ENCODE measurements at places on chromosomes 11 and 22.

- DNase-seq: peak; percentile 45
Observed at GRCh38 chr22:20080776-20081654, 974 bp downstream of the DGCR8 start.

DNA sequence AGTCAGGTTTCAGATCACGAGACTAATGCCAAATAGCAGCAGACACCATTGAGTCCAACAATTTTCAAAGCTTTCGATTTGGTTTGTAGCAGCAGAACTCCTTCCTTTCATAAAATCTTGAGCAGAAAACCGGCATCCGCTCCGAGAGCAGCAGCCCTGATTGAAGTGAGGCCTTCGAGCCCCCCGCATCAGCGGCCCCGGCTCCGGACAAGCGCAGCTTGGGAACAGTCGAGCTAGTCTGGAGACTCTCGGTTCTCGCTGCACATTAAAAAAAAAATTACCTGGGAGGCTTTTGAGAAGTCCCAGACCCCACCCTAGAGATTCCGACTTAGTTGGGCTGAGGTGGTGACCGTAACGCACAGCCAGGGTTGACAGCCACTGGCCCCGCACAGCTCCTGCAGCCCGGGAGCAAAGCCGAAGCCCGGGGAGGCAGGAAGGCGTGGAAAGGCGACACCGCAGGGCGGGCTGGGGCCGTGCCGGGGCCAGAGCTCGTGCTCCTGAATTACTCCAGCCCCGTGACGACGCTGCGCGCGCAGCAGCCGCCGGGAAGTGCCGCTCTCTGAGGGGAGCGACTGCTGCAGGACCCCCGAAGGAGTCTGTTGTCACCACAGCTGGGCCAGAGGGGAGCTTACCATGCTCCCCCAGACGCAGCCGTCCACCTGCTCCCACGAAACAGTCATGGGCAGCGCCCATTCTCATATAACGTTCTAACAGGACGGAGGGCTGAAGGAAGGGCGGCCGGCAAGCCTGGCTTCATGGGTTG is 57.8 kb downstream of the SPATA19 start:
- no peak for DNase-seq

GRCh38 chr22:46846150-46846831 is 83.8 kb downstream of the TBC1D22A start:
- DNase-seq: no peak

DNA sequence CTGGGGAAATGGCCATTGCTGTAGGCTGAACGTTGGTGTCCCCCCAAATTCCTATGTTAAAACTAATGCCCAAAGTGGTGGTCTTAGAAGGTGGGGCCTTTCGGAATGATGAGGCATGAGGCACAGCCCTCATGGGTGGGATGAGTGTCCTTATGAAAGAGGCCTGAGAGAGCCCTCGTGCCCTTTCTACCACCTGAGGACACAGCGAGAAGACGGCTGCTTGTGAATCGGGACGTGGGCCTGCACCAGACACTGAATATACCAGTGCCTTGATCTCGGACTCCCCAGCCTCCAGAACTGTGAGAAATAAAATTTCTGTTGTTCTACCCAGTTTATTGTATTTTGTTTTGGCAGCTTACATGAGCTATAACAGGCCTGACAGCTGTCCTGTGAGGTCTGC is 162.9 kb upstream of the B3GAT1 start:
- DNase-seq: no peak

- DNase-seq: no peak
Observed at GRCh38 chr11:27436916-27437315, 35.7 kb downstream of the LGR4 start.

- DNase-seq: peak; percentile 65
Observed at GRCh38 chr22:30694640-30695350, at the start of gene OSBP2. Gene OSBP2, plus strand, starts transcription at chr22:30694874. Its CDS starts 36 bp downstream, at chr22:30694910.

- DNase-seq: no peak
Observed at GRCh38 chr11:124446916-124447315, 1.4 kb upstream of the OR8B8 start.

GRCh38 chr11:75667831-75668450 is 897 bp downstream of the MAP6 start:
- DNase-seq: peak; percentile 56

GRCh38 chr11:69516526-69516925 is 35.1 kb downstream of the LINC01488 start:
- DNase-seq: no peak

GRCh38 chr11:2416765-2417164 is 16.2 kb downstream of the TSSC4 start:
- no peak for DNase-seq

DNA sequence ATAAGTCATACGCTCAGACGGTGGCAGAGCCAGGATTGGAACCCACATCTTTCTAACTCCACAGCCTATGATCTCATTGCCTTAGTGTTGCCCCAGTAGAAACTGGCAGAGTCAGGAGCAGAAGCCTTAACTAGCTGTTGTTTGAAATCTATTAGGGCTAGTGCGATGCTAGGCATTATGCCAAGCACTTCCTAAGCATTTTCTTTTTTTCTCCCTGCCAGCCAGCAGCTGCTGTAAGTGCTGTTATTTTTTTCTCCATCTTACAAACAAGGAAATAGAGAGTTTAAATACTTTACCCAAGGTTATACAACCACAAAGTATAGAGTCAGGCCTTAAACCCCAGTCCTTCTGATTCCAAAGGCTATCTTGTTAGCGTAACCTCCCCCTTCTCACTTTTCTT is 161.0 kb upstream of the SORL1-AS1 start:
- no peak for DNase-seq

- DNase-seq: no peak
Observed at GRCh38 chr11:76237914-76238313, 31.6 kb upstream of the WNT11 start.

DNA sequence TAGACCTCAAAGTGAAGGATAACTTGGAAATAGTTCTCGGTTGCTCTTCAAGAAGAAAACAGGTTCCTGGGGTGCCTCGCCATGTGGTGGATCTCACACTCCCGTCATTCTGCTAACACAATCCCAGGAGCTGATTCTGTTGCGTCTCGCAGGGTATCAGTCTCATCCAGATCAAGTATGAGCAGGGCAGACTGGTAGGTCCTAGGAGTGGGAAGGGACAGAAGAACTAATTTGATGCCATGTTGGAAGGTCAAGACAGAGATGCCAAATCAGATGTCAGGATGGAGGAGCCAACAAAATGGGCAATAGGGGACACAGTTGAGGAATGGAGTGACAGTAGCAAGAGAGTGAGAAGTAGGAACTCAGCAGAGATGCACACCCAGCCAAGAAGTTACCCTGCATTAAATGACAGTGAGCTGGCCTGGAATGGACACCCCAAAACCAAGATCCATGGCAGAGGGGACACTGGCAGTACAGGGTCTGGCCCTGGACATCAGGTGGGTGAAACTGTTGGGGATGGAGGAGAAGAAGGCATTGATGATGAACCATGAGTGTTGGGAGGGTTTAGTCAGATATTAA is 76.2 kb downstream of the BDNF start:
- DNase-seq: no peak

GRCh38 chr11:7563281-7563680 is 49.5 kb downstream of the PPFIBP2 start:
- no peak for DNase-seq

DNA sequence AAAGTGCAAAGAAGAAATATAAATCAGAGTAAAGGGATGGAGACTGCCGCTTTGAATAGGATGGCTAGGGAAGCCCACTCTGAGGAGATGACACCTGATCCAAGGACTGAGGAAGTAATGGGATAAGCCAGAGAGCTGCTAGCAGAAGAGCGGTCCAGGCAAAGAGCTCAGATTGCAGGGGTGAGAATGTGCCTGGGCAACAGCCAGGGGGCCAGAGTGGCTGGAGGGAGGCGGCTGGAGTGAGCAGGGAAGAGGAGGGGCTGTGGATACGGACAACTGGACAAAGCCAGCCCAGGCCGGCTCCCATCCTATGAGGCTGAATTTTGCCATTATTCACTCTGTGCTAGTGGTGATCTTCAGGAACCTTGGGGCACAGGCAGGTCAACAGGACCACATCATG is 360.3 kb upstream of the SYN3 start:
- no peak for DNase-seq

- DNase-seq: peak; percentile 57
Observed at GRCh38 chr22:21951931-21952465, 650 bp downstream of the PPM1F start.

DNA sequence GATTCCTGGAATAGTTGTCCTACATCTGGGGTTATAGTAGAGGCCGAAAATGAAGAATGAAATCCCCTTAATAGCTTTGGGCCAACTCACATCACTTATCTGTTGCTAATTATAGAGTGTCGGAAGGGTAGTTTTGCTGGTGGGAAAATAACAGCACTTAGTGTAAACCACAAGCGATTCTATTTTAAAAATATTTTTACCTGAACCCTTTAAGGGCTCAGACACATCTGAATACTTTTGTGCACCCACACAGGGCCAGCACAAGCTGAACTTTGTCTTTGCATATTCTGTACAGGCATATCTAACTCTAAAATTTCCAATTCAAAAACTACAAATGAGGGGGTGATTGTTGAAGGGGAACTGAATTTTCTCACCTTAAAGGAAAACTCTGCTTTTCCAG is 27.6 kb downstream of the SLC6A5 start:
- DNase-seq: no peak

DNA sequence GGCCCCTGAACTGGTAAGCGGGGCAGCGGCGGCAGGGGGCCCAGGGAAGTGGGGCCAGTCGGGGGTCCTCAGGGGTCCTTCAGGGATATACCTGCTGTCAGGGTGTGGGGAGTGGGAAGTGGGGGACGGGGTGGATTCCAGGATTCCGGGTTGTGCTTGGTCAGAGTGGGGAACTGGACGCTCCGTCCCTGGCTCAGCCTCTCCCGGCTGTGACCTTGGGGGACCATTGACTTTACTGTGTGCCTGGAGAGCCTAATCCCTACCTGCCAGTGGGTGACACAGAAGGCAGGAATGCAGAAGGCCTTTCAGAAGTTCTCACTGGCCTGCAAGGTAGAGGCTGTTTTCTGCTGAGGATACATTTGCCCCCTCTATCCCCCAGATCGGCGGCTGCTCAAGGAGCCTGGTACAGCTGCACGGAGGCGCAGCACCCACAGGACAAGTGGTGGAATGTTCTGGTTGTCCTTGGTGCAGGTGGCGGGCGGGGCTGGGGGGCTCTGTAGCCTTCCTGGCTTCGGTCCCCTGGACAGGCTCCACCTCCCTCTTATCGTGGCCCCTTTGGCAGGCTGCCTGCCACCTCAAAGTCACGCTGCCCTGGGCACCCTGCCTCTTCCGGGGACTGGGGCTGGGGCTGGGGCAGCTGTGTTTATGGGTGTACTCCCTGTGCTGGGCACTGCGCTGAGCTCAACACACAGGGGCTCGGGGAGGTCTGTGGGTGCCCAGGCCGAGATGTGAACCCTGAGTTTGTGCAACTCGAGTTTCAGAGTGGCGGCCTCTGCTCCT is 18.4 kb downstream of the KCNQ1 start:
- peak; percentile 37 for DNase-seq

GRCh38 chr11:48081151-48082010 is 101.0 kb downstream of the PTPRJ start:
- no peak for DNase-seq

- DNase-seq: no peak
Observed at GRCh38 chr22:32042924-32043323, at the start of gene SLC5A1. Gene SLC5A1, plus strand, starts transcription at chr22:32043261. Its CDS starts 21 bp downstream, at chr22:32043282.

DNA sequence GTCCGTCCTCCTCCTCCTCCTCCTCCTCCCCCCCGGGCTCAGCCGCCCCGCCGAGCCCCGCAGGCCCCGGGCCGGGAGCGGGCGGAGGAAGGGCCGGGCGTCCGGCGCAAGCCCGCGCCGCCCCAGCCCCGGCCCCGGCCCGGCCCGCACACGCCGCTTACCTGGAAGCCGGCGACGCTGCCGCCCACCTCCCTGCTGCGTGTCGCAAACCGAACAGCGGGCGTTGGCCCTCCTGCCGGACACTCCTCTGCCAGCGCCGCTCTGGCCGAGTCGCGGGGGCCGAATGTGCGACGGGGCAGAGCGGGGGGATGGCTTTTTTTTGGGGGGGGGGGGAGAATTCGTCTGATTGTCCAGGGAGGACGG is 1.1 kb downstream of the IGF2 start:
- DNase-seq: no peak

DNA sequence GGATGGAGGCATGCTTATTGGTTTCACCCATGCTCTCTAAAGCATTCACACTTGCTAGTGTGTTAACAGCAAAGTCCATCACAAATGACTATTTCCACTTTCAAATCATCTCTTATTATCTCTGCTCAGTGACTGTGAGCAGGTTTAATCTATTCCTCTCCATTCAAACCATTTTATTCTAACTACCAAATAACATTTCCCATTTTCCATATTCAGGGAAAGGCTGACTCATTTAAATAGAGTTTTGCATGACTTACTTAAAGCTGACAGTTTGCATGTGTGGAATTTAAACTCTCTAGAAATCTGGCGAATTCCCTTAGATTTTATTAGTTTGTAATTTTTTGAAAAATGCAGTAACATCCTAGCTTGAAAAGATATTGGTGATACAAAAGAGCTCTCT is 615.7 kb upstream of the LRRC4C start:
- DNase-seq: no peak

- DNase-seq: no peak
Observed at GRCh38 chr11:102085864-102086551, 24.2 kb upstream of the YAP1 start.

DNA sequence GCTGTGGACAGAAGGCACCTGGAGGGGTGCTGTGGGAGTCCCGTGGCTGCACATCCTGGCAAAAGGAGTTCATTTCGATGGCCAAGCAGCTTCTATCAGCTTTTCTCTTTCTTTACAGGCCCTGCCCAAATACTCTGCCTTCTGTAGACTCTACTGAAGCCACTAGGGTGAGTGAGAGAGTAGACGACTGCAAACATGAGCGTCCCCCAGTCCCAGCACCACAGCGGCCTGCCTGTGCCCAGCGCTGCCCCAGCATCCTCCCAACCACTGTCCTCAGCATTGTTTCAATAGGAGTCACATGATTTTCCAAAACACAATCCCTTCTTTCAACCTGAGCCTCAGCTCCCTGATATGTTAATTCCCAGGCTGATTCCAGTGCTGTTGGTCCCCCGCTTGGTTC is 110.0 kb downstream of the KIRREL3 start:
- no peak for DNase-seq

GRCh38 chr11:14029971-14030920 is 67.7 kb downstream of the SPON1 start:
- no peak for DNase-seq

GRCh38 chr11:123185326-123185725 is 9.7 kb downstream of the CLMP start:
- DNase-seq: no peak

GRCh38 chr11:44205836-44206235 is 104.1 kb downstream of the ALX4 start:
- DNase-seq: no peak

GRCh38 chr11:19499999-19500398 is 212.6 kb upstream of the NAV2 start:
- no peak for DNase-seq

DNA sequence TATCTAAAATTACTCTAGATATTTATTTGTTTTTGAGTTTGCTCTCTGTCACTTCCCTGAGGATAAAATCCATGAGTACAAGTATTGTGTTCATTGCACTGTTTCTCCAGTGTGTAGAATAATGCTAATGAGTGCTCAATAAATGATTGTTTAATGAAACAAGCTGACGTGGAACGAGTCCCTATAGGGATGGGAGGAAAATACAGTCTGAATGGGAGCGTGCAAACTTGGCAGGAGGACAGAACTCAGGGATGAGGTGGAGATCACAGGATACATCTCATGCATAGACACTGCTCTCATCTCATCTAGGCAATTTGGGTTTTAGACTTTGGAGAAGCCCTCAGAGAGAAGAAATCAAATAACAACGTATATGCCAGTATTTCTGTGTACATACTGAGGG is 58.4 kb upstream of the ZC3H12C start:
- DNase-seq: no peak

Measured in activated T-cell treated with anti-CD3 and anti-CD28 coated beads, Interleukin-2, amount 50 U/mL, for 24 hours (primary cell).